ENCODE measurements at places on chromosomes 3 and 15.

- no peak for DNase-seq
These were observed 310.7 kb downstream of the RORA start for GRCh38 chr15:60918234-60918959.

DNA sequence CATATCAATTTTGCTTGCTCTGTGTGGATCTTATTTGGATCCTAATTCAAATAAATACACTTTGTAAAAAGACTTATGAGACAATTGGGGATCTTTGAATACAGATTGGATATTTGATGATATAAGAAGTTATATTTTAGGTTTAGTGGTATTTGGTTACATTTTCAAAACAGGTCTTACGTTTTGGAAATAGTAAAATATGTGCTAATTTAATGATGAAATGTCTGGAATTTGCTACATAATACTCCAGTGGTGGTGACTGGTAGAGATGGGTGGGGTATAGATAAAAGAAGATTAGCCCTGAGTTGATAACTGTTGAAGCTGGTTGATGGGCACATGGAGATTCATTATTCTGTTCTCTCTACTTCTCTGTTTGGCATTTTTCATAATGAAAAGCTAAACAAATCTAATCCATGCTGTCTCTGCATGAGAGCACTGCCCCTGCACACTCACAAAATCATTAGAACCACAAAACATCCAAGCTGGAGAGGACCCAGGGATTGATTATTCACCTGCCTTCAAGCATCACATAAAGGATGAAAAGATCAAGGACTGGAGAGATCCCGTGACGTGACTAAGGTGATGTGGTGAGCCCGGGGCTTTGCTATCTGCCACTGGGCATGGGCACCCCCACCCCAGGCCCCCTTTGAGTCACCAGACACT is 58.9 kb downstream of the TLE3 start:
- DNase-seq: no peak

DNA sequence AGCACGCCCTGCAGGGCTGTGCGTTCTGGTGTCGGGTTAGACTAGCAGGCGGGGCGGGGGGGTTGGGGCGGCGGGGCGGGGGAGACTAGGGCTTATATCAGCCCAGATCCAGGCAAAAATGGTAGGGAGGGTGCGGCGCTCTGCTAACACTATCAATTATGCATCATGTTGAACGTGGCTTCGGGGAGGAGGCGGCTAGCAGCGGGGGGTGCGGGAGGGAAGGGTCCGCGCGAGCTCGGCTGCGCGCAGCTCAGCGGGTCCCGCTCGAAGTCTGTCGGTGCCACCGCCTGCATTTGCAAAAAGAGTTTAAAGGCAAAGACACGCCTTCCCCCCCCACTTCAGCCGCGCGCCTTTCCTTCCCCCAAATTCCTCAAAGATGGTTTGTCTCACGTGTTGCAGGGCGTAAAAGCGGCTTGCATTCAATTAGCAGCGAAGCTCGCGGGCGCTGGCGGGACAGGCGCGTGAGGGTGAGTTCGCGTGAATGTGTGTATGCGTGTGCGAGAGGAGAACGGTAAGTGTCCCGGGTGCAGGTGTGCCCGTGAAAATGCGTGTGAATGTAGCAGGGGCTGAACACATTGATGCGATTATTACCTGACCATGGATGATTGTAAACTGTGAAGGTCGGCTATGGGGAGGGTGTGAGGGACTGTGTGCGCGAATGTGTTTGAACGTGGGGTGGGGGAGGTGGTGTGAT is at the start of gene ISLR2:
TSS of gene ISLR2 (plus strand) at position 432 of the 694 bp plus-strand sequence. CDS start 2,169 bp downstream, outside the sequence.
- DNase-seq: no peak

- no peak for DNase-seq
These were observed 273.1 kb downstream of the LRTM1 start for GRCh38 chr3:54654776-54655175.

DNA sequence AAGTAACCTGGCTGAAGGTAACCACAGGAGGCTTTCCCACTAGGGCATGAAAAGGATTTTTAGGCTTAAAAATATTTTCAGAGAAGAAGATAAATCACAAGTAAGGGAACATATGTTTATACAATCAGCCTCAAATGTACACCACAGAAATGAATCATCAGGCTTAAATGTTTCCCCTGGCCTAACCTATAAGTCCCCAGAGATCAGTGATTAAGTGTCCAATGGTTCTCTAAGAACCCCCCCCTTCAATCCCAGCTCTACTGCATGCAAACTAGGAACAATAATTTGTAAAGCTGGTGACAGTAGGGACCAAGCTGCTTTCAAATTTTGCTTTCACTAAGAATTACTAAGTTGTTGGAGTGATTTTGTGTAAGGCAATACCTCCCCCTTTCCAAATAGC is 431.6 kb upstream of the LMCD1 start:
- no peak for DNase-seq
